Fibroblast of skin of abdomen (primary cell): ENCODE measurements at places on chromosomes 5 and 9.

DNA sequence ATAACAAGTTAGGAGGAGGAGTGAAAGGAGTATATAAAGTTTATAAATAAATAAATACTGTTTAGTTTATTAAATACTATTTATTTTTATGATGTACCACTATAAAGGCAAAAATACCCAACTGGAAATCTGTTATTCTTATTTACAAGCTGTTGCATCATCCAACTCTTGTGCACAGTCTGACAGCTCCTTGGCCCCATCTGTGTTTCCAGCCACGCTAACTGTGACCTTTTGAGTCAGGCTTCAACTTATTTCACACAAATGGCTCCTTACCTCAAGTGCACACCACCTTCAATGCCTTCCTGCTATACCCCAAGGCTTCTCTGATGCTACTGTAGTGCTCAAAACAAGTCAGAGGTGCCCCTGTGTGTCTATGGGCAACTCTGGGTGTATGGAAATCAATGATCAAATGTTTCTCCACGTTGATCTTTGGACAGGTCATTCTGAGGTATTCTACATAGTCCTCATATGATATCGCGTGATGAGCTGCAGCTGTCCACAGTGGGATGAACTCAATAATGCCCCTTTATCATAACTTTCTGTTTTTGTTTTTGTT lies 303.2 kb upstream of the GRAMD2B start:
- DNase-seq: peak; percentile 36

GRCh38 chr5:98556712-98557111 lies 216.8 kb upstream of the RGMB start:
- DNase-seq: peak; percentile 53

DNA sequence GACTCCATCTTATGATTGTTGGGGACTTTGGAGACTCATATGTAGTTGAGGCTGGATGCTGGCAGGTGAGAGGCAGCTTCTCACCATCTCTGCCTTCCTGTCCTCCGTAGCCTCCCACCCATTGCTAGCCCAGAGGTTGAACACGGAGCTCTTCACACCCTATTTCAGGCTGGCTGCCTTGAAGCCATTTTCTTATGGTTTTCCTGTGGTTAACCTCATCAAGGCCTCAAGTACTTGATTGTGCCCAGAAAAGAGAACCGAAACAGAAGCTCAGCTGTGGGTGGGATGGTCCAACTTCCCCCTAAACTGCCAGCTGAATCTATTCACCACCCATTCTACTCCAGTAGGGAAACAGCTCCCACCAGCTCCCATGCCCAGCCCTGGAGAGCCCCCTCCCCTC lies 102.9 kb downstream of the LIFR start:
- no peak for DNase-seq

DNA sequence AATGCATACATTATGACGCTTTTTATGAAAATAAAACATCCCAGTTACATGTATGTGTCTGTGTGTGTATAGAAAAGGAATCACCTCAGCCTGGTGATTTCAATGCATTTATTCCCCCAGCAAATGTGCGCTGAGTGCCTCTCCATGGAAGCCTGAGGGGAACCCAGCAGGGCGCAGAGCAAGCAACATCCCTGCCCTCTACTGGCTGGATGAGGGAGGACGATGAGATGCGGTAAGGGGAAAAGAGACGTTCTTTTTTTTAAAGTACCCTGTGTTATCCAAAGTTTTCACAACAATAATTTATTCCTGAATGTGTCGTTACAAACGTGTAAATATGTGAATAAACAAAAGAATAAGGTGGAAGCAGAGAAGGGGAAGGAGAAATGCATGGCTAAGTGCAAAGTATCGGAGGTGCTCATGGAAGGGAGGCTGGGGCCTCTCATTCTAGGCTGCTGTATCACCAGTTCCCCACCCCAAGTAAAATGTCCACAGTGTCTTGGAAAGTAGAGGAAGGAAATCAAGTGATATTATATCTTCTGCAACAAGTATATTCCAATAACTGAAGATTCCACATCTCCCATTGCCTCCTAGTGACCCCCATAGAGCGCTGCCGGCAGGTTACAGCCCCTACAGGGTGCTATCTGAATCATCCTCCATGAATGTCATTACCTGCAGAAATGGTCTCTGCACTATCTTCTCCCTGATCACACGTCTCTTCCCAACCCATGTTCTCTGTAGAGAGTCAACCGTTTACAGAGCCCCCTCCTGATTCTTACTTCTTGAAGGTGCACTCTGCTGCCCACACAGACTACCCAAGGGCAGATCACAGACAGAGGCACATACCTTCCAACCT lies 13.0 kb upstream of the ABLIM3 start:
- peak; percentile 27 for DNase-seq

DNA sequence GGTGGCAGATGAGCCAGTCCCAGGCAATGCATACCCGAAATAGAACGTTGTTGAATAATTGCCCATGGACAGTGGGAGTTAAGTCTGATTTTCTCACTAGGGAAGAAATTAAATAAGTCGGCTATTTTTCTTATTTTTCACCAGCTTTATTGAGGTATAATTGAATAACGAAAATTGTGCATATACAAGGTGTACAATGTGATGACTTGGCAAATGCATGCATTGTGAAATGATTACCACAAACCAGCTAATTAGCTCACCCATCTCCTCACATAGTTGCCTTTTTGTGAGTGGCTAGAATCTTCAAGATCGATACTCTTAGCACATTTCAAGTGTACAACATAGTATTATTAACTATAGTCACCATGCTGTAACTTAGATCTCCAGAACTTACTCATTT lies 249.6 kb downstream of the ROR2 start:
- DNase-seq: no peak

DNA sequence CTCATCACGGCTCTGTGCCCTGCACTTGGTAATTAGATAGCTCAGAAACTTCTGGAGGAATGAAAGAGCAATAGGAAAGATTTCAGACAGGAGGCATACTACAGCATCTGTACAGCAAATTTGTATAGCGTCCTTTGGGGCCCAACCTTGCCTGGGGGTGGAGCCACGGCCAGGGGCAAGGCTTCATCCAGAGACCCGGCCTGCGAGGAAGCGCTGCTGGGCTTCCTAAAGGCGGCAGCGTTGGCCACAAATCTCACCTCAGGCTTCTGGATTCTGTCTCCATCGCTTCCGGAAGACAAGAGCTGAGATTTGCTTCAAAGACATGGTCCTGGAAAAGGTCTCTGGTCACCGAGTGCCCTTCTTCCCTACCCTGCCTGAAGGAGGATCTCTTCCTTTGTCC lies 12.2 kb upstream of the SPATA31D1 start:
- DNase-seq: no peak

GRCh38 chr5:5306696-5307095 lies 115.8 kb upstream of the ICE1 start:
- DNase-seq: peak; percentile 91
